ENCODE measurements at places on chromosomes 16 and 17. TPM values are rescaled to one million over a fixed set of nuclear protein-coding genes. Genes with fewer than 3 reads are reported as not detected.

The UNC45B gene
- not detected for total RNA-seq

The C16orf92 gene
- total RNA-seq: not detected

GRCh38 chr17:34301986-34302385 is 16.4 kb downstream of the CCL11 start:
- H3K27ac ChIP-seq: no peak overlapping the region
- H3K4me3 ChIP-seq: no peak overlapping the region
- H3K27me3 ChIP-seq: no peaks in the 10 kb centered on the region
- no peak for DNase-seq
- no peaks in the 10 kb centered on the region for H3K36me3 ChIP-seq

GRCh38 chr17:66397486-66397885 is 95.1 kb downstream of the PRKCA start:
- DNase-seq: no peak
- peaks cover 23% of the 10 kb centered on the region for H3K4me1 ChIP-seq
- H3K27ac ChIP-seq: no peak overlapping the region
- H3K27me3 ChIP-seq: no peaks in the 10 kb centered on the region

The SMIM22 gene
- not detected for total RNA-seq

GRCh38 chr17:77810536-77810935 is 148.0 kb upstream of the TNRC6C start:
- H3K36me3 ChIP-seq: no peaks in the 10 kb centered on the region
- H3K27me3 ChIP-seq: peaks cover 6% of the 10 kb centered on the region
- H3K4me3 ChIP-seq: no peak overlapping the region
- H3K27ac ChIP-seq: peak overlapping the region; percentile 27
- DNase-seq: peak; percentile 30
- peaks cover 12% of the 10 kb centered on the region for H3K4me1 ChIP-seq

DNA sequence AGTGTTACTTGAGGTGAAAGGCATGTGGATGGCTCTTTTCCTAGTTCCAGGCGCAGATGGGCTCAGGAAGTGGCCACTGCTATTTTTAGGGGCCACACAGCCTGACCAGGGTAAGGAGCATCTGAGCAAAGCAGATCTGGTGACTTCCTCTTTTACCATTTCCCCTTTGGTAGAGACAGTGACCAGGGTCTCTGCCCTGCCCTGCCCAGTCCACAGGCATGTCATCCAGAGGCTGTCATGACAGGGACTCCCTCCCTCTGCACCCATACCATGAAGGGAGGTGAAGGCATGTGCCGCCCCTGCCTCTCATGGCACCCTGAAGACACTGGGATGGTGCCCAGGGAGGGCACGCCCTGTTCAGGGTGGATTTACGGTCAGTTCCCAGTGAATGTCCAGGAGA is 2.2 kb downstream of the PLA2G15 start:
- H3K4me3 ChIP-seq: no peak overlapping the region
- peaks cover 9% of the 10 kb centered on the region for H3K36me3 ChIP-seq
- H3K4me1 ChIP-seq: peaks cover 31% of the 10 kb centered on the region
- H3K27ac ChIP-seq: no peak overlapping the region
- no peak for DNase-seq

GRCh38 chr16:920717-921116 is 50.1 kb downstream of the LMF1 start:
- DNase-seq: peak; percentile 88
- H3K4me3 ChIP-seq: peak overlapping the region; percentile 46

All from chondrocyte (in vitro differentiated cells).